Activated naive CD4-positive, alpha-beta T cell treated with anti-CD3 and anti-CD28 coated beads for 36 hours (primary cell): ENCODE measurements at places on chromosomes 16 and 17. TPM values are rescaled to one million over a fixed set of nuclear protein-coding genes. Genes with fewer than 3 reads are reported as not detected.

GRCh38 chr16:85835956-85836705, 36.6 kb downstream of the COX4I1 start:
- H3K36me3 ChIP-seq: no peaks in the 10 kb centered on the region
- H3K4me1 ChIP-seq: no peaks in the 10 kb centered on the region
- H3K27me3 ChIP-seq: peaks cover 32% of the 10 kb centered on the region
- no peak overlapping the region for H3K4me3 ChIP-seq
- H3K27ac ChIP-seq: no peak overlapping the region

DNA sequence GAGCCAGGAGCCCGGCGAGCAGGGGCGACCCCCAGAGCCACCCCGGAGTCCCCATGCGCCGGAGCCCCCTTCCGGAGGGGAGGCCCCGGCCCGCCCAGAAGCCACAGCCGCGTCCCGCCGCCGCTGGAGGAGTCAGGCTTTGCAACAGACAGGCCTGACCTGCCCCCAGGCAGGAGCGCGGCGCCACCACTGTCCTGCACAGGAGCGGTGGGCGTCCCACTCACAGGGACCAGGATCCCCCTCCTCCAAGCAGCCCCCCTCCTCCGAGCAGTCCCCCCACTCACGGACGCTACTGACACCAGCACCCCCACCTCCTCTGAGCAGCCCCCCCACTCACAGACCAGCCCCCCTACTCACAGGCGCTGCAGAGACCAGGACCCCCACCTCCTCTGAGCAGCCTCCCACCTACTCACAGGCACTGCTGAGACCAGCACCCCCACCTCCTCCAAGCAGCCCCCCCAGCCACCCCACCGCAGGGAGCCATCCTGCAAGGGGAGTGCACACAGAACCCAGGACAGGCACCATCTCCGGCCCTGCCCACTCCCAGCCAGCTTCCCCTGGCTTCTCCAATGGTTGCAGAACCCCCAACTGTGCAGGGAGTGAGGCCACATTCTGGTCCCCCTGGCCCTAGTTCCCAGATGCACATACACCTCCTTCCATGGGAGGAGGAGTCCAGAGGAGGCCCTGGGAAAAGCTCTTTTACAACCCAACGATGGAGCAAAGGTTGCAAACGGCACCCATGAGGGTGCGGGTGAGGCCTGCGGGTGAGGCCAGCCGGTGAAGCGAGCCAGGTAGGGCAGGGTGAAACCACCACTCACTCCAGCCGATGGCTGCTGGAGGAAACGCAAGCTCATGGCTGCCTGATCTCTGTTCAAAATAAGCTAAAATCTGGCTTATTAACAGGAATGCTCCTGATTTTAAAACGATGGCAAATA, 69.9 kb downstream of the ABR start:
- peak; percentile 68 for DNase-seq
- H3K4me1 ChIP-seq: peaks cover 42% of the 10 kb centered on the region
- peak overlapping the region; percentile 73 for H3K4me3 ChIP-seq
- no peaks in the 10 kb centered on the region for H3K36me3 ChIP-seq

GRCh38 chr16:57297856-57298255, 13.4 kb upstream of the PLLP start:
- peak overlapping the region; percentile 50 for H3K27ac ChIP-seq
- H3K4me1 ChIP-seq: peaks cover 4% of the 10 kb centered on the region
- peak; percentile 46 for DNase-seq
- no peaks in the 10 kb centered on the region for H3K36me3 ChIP-seq
- peaks cover 2% of the 10 kb centered on the region for H3K27me3 ChIP-seq
- H3K4me3 ChIP-seq: peak overlapping the region; percentile 63

GRCh38 chr16:17101646-17102045, 369.1 kb downstream of the XYLT1 start:
- H3K4me3 ChIP-seq: no peak overlapping the region
- no peak for DNase-seq
- no peaks in the 10 kb centered on the region for H3K36me3 ChIP-seq
- no peaks in the 10 kb centered on the region for H3K27me3 ChIP-seq
- no peak overlapping the region for H3K27ac ChIP-seq

- H3K27ac ChIP-seq: no peak overlapping the region
- no peaks in the 10 kb centered on the region for H3K36me3 ChIP-seq
- H3K4me3 ChIP-seq: no peak overlapping the region
- no peaks in the 10 kb centered on the region for H3K4me1 ChIP-seq
- H3K27me3 ChIP-seq: no peaks in the 10 kb centered on the region
Measured at GRCh38 chr17:69978056-69978646, 96.9 kb upstream of the KCNJ16 start.

- DNase-seq: no peak
- peaks cover 78% of the 10 kb centered on the region for H3K27me3 ChIP-seq
- H3K36me3 ChIP-seq: no peaks in the 10 kb centered on the region
- H3K4me1 ChIP-seq: peaks cover 10% of the 10 kb centered on the region
- no peak overlapping the region for H3K27ac ChIP-seq
- H3K4me3 ChIP-seq: no peak overlapping the region
Measured at GRCh38 chr16:86573215-86573614, 5.1 kb upstream of the FOXL1 start.

GRCh38 chr17:65228734-65229620, 91.8 kb downstream of the RGS9 start:
- H3K4me3 ChIP-seq: no peak overlapping the region
- peak; percentile 74 for DNase-seq

- DNase-seq: peak; percentile 79
- H3K27ac ChIP-seq: peak overlapping the region; percentile 63
- peaks cover 28% of the 10 kb centered on the region for H3K27me3 ChIP-seq
- H3K4me3 ChIP-seq: peak overlapping the region; percentile 36
Measured at GRCh38 chr16:79272141-79272577, 328.4 kb downstream of the MAF start.

- H3K36me3 ChIP-seq: peaks cover 25% of the 10 kb centered on the region
- no peaks in the 10 kb centered on the region for H3K27me3 ChIP-seq
- peaks cover 14% of the 10 kb centered on the region for H3K4me1 ChIP-seq
- no peak overlapping the region for H3K4me3 ChIP-seq
- DNase-seq: no peak
- H3K27ac ChIP-seq: peak overlapping the region; percentile 83
Measured at GRCh38 chr16:8850279-8850885, 18.4 kb downstream of the CARHSP1 start.

- no peaks in the 10 kb centered on the region for H3K27me3 ChIP-seq
- peaks cover 8% of the 10 kb centered on the region for H3K36me3 ChIP-seq
- no peak overlapping the region for H3K4me3 ChIP-seq
- no peaks in the 10 kb centered on the region for H3K4me1 ChIP-seq
- DNase-seq: no peak
- no peak overlapping the region for H3K27ac ChIP-seq
Measured at GRCh38 chr17:614653-615546, 99.7 kb downstream of the VPS53 start.

DNA sequence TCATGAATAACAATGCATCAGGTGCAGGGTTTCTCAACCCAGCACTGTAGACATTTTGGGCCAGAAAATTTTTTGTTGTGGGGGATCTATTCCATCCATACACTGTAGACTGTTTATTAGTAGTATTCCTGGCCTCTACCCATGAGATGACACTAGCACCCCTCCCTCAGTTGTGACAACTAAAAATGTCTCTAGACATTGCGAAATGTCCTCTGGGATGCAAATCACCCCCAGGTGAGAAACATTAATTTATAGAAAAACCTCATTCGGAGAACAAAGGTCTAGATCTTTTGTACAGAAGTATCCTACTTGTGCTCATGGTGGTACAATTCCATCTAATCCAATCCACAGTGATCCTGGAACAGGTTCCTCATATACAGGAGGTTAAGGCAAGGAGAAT, 4.3 kb downstream of the ADAT1 start:
- no peaks in the 10 kb centered on the region for H3K27me3 ChIP-seq
- no peak overlapping the region for H3K27ac ChIP-seq
- DNase-seq: no peak
- H3K4me3 ChIP-seq: no peak overlapping the region
- peaks cover 49% of the 10 kb centered on the region for H3K36me3 ChIP-seq

GRCh38 chr17:38967290-38967738, at the start of gene FBXO47:
TSS of gene FBXO47 (minus strand) at chr17:38967403. CDS start at chr17:38963025, 4,378 bp downstream.
- no peaks in the 10 kb centered on the region for H3K27me3 ChIP-seq
- peak within 1 kb of the TSS; percentile 75 for H3K4me3 ChIP-seq
- H3K27ac ChIP-seq: peak within 1 kb of the TSS; percentile 87
- peaks cover 12% of the 10 kb centered on the region for H3K4me1 ChIP-seq
- H3K36me3 ChIP-seq: no peaks in the 10 kb centered on the region

GRCh38 chr17:12637015-12637414, 28.7 kb upstream of the MYOCD start:
- H3K27ac ChIP-seq: no peak overlapping the region
- DNase-seq: no peak
- H3K27me3 ChIP-seq: peaks cover 20% of the 10 kb centered on the region
- H3K36me3 ChIP-seq: no peaks in the 10 kb centered on the region
- no peaks in the 10 kb centered on the region for H3K4me1 ChIP-seq

- no peaks in the 10 kb centered on the region for H3K36me3 ChIP-seq
- H3K4me3 ChIP-seq: no peak overlapping the region
- peaks cover 5% of the 10 kb centered on the region for H3K4me1 ChIP-seq
- DNase-seq: peak; percentile 79
- no peak overlapping the region for H3K27ac ChIP-seq
Measured at GRCh38 chr17:1275962-1276736, 3.3 kb upstream of the TRARG1 start.

- DNase-seq: no peak
- no peak overlapping the region for H3K4me3 ChIP-seq
- H3K36me3 ChIP-seq: no peaks in the 10 kb centered on the region
- no peak overlapping the region for H3K27ac ChIP-seq
- no peaks in the 10 kb centered on the region for H3K27me3 ChIP-seq
Measured at GRCh38 chr17:71267668-71268067, 853.2 kb upstream of the SOX9 start.

DNA sequence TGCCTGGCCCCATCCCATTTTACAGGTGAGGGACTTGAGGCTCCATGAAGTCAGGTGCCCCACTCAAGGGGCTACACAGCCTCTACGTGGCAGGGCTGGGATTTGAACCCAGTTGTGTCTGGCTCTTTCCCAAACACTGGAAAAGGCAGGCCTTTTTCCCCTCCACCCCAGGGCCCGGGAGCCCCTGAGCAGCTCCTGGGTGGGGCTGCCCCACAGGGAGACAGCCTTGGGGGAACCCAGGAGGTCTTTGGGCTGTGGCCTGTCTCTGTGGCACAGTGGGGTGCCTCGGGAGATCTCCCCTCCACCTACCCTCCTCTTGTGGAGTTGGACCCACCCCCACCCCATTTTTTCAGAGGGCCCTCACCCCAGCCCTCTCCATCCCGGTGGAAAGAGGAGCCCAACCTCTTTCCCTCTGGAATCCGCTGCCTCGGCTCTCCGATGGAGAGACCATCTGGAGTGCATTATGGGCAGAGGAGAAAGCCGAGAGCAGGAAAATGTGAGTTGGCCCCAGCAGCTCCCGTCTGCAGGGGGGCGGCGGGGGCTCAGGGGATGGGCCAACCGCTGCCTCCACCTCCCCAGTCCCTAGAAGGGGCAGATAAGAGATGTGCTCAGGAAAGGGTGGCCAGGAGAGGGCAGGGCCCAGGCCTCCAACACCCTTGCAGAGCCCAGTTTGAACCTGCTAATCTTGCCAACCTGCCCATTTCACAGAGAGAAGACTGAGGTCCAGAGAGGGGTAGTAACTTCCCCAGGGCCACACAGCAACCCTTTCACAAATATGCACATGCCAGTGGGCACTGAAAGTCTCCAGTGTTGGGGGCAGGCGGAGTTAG, 15.4 kb upstream of the TMEM92 start:
- H3K36me3 ChIP-seq: no peaks in the 10 kb centered on the region
- H3K4me3 ChIP-seq: no peak overlapping the region
- peaks cover 5% of the 10 kb centered on the region for H3K27me3 ChIP-seq

DNA sequence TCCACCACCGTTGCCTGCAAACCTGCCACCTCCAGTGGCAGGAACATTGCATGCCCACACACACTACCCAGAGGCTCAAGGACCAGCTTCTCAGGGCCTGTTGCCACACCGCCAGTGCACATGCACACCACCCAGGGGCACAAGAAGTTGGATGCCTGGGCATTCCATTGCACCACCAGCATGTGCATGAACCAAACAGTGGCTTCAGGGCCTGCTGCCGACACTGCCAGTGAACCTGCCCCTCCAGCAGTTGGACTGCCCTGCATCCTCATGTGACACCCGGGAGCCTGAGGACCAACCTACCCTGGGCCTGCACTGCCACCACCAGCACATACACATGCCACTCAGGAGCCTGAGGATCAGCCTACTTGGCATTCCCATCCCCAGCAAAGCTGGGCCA, 303.7 kb downstream of the KCNJ2 start:
- no peak for DNase-seq
- H3K4me3 ChIP-seq: no peak overlapping the region
- H3K36me3 ChIP-seq: no peaks in the 10 kb centered on the region
- H3K27me3 ChIP-seq: no peaks in the 10 kb centered on the region

GRCh38 chr17:4427505-4427904, 6.2 kb upstream of the SPNS3 start:
- no peak overlapping the region for H3K27ac ChIP-seq
- no peaks in the 10 kb centered on the region for H3K4me1 ChIP-seq
- H3K36me3 ChIP-seq: no peaks in the 10 kb centered on the region

- no peak overlapping the region for H3K27ac ChIP-seq
- H3K4me3 ChIP-seq: no peak overlapping the region
- DNase-seq: no peak
Measured at GRCh38 chr16:53711390-53711789, 7.4 kb downstream of the FTO start.

DNA sequence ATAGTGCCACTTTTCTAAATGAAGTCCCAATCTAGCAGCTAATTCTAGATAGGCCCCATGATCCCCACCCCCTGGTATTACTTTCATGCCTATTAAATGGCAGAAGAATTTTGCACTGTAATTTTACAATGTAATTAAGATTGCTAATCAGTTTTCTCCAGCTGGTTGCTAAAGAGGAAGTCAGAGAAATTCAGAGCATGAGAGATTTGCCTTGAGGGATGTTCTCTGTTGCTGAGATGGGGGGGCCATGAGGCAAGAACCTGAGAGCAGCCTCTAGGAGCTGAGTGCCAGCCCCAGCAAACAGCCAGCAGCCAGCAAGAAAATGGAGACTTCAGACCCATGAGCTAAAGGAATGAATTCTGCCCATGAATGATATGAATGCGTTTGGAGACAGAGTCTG, 38.9 kb downstream of the SHCBP1 start:
- H3K27ac ChIP-seq: no peak overlapping the region
- H3K36me3 ChIP-seq: peaks cover 48% of the 10 kb centered on the region
- no peaks in the 10 kb centered on the region for H3K4me1 ChIP-seq
- H3K4me3 ChIP-seq: no peak overlapping the region
- no peaks in the 10 kb centered on the region for H3K27me3 ChIP-seq

- H3K36me3 ChIP-seq: no peaks in the 10 kb centered on the region
- H3K27me3 ChIP-seq: peaks cover 4% of the 10 kb centered on the region
- DNase-seq: no peak
- H3K4me3 ChIP-seq: no peak overlapping the region
- H3K27ac ChIP-seq: no peak overlapping the region
Measured at GRCh38 chr16:82094942-82095540, 60.0 kb downstream of the HSD17B2 start.

GRCh38 chr17:60345233-60345632, 46.7 kb downstream of the USP32 start:
- no peak overlapping the region for H3K27ac ChIP-seq
- no peak for DNase-seq
- peaks cover 7% of the 10 kb centered on the region for H3K4me1 ChIP-seq
- peaks cover 29% of the 10 kb centered on the region for H3K36me3 ChIP-seq
- H3K27me3 ChIP-seq: no peaks in the 10 kb centered on the region

Gene NEK8
- total RNA-seq: 3.2 TPM

Gene HSBP1
- 72.1 TPM for total RNA-seq

Gene GALR2
- total RNA-seq: 3.3 TPM

Gene ELMO3
- 4.4 TPM for total RNA-seq

Gene PYDC1
- not detected for total RNA-seq

Gene TM4SF5
- not detected for total RNA-seq

Gene JMJD8
- 18.2 TPM for total RNA-seq

Gene LASP1
- 113 TPM for total RNA-seq

Gene SLC13A5
- not detected for total RNA-seq

Gene CCL16
- total RNA-seq: not detected

Gene PRR15L
- total RNA-seq: not detected

Gene KCNJ12
- not detected for total RNA-seq
